ENCODE measurements at places on chromosomes 16 and 17.
A peak's percentile ranks its signal among the peaks of the same experiment; 100 is the strongest.

DNA sequence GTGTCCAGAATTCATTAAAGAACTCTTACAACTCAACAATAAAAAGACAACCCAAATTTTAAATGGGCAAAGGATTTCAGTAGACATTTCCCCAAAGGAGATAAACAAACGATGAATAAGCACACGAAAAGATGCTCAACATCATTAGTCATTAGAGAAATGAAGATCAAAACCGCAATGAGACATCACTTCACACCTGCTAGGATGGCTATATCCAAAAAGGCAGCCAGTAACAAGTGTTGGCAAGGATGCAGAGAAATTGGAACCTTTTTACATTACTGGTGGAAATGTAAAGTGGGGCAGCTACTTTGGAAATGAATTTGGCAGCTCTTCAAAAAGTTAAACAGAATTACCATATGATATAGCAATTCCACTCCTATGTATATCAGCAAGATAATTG is 42.0 kb downstream of the PITPNM3 start:
- DNase-seq: no peak

- DNase-seq: peak; percentile 15
These were observed 67.1 kb upstream of the ZNF469 start for GRCh38 chr16:88315543-88316105.

DNA sequence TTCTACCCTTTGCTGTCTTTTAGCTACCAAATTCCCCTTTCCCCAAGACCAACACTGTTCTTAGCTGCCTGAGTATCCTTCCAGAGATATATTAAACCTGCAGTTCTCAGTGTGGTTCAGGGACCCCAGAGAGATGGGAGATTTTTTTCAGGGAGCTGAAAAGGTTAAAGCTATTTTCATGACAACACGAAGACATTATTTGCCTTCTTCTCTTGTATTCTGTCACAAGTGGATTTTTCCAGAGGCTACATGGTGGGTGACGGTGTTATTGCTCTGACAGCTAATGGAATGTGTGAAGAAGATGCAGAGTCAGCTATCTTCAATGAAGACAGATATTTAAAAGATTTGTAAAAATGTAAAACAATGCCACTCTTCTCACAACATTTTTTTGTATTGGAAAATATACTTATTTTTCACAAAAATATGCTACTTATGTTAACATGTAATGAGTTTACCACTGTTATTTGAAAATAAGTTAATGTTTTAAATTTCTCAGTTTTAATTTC is 69.0 kb downstream of the CFDP1 start:
- DNase-seq: no peak

- DNase-seq: no peak
These were observed 150.4 kb upstream of the CIBAR2 start for GRCh38 chr16:85262558-85263238.

- peak; percentile 41 for DNase-seq
These were observed 19.7 kb downstream of the GOSR2 start for GRCh38 chr17:46942441-46943217.

DNA sequence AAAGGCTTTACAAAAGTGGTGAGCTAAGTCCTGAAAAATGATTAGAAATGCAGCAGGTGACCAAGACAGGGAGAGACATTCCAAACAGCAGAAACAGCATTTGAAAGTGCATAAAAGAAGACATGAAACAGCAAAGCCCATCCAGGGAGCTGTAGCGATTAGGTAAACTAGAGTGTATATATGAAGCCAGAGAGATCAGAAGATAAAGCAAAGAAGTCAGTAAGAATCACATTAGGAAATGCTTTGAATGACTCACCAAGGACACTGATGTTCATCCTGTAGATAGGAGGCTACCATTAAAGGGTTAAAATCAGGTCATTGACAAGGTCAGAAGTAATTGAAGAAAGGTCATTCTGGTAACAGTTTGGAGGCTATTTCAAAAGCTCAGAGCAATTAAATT is 27.6 kb upstream of the VAT1L start:
- no peak for DNase-seq

DNA sequence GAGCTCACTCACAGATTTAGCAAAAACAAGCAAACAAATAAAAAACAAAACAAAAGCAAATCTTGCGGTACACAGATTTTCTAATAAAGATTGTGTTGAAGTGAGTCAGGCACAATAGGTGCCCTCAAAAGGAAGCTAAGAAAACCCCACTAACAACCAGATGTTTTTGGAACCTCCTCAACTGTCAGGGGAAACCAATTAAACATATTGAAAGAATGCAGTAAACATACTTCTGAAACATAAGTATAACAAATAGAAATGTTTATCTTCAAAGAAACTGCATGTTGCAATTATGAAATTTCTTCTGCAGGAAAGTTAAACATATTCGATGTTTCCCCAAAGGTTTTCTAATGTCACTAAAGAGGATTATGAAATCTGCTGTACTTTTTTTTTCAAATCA is 110.5 kb upstream of the CORO6 start:
- no peak for DNase-seq

DNA sequence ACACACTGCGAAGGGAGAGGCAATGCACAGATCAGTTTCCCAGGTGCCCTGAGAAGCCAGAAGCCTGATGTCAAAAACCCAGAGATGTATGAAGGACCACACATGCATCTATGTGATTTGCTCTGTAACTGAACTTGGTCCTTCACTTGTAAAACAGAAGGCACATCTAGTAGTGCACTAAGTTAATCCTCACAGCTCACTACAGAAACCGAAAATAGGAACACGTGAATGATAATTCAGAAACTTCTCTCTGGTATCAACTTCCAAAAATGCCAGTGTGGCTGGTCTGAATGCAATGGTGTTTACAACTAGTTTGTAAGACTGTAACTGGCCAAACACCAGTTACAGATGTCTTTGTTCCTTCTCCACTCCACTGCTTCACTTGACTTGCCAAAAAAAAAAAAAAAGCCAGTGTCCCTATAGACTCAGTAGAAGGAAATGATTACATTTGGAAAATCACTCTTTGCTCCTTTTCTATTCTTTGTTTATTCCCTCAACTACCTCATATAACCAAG is 11.3 kb downstream of the ANKRD40 start:
- no peak for DNase-seq

- no peak for DNase-seq
These were observed 111.4 kb upstream of the DNAH9 start for GRCh38 chr17:11486868-11487310.

GRCh38 chr16:66703406-66704215 is 7.1 kb upstream of the CMTM4 start:
- no peak for DNase-seq

DNA sequence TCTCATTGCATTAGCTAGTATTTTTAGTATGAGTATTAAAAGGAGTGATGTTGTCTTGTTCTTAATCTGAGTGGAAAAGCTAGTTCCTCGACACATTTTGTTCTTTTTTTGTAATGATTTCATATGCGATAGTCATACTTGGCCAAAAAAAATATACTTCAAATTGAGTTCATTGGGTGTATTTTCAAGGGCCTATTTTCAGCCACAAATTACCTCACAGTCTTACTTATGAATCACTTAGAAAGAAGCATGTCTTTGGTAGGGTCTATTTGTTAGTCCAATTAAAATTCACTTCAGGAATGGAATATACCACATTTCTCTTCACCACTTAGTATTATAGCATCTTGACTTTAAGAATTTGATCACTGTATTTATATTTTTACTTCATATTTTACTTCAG is 337.2 kb downstream of the CDH11 start:
- DNase-seq: no peak

DNA sequence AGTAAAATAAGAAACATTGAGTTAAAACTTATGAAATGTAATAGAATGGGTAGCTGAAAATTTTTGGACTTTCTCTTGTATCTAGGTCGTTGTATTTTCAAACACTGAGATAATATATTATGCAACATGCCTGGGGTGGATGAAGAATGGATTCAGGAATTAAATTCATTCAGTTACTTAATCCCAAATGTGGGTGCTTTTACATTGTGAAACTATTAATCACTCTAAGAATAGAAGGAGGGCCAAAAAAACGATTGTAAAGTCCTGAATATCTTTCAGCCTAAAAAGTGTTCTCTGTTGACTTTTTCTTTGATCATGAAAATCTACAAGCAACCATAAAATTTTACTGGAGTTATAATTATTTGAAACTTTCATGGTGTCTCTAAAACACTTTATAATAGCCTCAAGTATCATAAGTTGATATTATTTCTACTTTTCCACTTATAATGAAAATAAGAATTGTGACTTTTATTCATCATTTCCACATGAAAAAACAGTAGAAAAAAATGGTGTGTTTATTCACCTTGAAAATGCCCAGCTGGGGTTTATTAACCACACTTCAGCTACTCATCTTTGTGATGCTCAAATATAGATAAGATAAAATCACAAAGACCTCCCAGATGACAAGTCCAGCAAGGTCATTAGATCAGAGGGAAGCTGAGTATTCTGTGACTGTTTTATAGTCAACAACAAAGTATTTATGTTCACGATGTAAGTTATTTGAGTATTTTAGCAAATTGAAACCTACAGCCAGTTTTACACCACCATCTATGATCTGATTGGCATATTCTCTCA is 619.9 kb upstream of the SOX9 start:
- no peak for DNase-seq

DNA sequence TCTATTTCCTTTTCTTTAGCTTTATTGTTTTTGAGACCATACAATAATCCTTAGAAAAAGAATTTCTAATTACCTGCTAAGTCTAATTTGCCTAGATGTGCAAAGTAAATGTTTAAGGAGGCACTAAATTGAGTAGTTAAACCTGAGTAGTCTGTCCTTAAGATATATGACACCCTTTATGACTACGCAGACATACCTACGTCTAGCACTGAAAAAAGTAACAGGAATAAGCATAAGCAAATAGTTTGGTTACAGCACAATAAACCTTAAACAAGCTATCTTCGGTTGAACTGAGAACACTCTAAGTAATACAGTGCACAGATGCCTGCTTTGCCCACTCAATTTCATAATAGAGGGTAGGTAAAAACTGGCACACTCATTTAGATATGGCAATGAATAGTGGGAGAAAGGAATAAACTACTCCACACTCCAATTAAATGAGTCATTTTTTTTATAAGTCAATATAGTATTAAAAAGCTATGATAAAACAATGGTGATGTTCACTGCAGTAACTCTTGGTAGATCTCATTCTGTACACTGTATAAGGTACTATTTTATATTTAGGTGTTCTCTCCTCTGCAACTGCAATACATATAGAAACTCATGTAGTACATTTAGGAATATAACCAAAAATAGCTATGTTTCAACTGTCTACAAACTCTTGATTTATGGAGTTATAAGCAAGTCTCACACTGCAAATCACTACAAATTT is 19.7 kb upstream of the INTS2 start:
- no peak for DNase-seq

- DNase-seq: peak; percentile 80
These were observed 7.1 kb downstream of the IRX5 start for GRCh38 chr16:54937671-54938211.

GRCh38 chr16:85537795-85538401 is 75.2 kb upstream of the GSE1 start:
- no peak for DNase-seq

GRCh38 chr16:24382762-24383407 is 126.8 kb downstream of the CACNG3 start:
- no peak for DNase-seq

DNA sequence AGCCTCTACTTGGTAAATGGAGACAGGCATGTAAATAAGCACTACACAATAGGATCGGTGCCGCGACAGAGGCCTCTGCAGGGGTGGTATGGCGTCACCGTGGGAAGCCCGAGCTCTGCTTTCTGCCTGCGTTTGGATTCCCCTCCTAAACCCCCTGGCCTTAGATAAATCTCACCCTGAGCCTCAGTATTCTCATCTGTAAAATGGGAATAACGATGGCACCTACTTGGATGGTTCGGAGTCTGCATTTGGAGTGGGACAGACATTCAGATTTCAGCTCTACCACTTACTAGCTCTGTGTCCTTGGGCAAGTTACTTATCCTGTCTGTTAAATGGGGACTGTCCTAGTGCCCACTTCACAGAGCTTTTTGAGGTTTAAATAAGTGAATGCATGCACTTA is 42.8 kb upstream of the TNRC6A start:
- DNase-seq: no peak

DNA sequence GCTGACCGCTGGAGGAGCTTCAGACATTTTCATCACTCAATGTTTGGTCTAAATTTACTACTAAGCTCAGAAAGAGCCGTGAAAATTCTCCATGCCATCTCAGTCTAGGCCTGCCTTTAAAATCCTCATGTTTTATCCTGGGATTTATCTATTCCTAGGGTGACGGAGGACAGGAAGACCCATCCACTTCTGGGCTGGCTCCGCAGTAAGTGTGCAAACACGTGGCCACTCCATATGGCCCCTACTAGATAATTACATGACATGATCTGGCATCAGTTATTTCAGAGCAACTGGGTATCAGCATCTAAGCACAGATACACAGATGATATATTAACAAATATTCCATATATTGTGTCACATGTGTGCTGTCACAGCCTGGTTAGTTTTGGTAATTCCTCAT is 77.8 kb upstream of the HS3ST4 start:
- no peak for DNase-seq

DNA sequence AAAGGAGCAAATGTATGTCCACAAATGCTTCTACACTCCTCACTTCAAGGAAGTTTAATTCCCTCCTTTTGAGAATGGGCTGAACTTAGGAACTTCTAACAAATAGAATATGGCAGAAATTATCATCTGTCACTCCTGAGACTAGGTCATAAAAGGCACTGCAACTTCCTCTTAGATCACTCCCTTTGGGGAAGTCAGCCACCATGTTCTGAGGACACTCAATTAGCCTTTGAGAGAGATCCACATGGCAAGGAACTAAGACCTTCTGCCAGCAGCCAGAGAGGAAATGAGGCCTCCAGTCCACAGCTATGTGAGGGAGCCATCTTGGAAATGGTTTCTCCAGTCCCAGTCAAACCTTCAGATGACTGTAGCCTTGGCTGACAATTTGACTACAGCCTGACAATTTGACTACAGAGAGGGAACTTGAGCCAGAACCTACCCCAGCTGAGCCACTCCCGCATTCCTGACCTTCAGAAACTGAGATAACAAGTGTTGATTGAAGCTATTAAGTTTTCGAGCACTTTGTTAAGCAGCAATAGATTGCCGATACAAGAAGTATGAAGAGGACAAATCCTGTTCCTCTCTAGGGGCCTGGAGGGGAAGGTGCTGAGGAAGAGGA is 113.4 kb upstream of the SEC14L1 start:
- no peak for DNase-seq

- DNase-seq: no peak
These were observed 90.0 kb downstream of the CFDP1 start for GRCh38 chr16:75343286-75343685.

GRCh38 chr16:48044117-48044516 is 111.7 kb downstream of the ABCC12 start:
- no peak for DNase-seq

- DNase-seq: no peak
These were observed 3.8 kb downstream of the SLC46A1 start for GRCh38 chr17:28402224-28402630.

DNA sequence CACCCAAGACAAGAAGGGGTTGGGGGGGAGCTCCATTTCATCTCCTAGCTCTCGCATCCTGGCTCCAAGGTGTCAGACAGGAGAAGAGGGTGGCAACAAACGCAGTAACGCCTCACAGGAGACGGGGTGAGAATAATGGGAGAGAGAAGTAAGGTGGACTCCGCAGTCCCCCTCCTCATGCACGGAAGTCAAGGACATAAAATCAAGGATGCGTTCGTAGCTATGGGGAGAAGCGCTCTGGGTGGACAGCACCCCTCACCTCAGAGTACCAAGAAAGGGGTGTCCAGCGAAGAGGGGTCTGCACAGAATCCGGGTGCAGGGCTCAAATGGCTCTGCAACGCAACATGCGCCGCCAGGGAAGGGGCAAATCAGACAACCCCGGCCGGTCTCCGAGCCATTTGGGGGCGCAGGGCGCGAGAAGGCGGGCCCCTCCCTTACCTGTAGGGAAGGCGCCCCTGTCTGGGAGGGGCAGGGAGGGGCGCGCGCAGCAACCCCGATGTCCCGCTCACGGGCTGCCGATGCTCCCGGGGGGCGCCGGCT is 555 bp downstream of the HDAC5 start:
- DNase-seq: peak; percentile 70

All from right kidney (tissue), 9 donors.